ENCODE measurements at places on chromosomes 5 and 9.
A peak's percentile ranks its signal among the peaks of the same experiment; 100 is the strongest.

DNA sequence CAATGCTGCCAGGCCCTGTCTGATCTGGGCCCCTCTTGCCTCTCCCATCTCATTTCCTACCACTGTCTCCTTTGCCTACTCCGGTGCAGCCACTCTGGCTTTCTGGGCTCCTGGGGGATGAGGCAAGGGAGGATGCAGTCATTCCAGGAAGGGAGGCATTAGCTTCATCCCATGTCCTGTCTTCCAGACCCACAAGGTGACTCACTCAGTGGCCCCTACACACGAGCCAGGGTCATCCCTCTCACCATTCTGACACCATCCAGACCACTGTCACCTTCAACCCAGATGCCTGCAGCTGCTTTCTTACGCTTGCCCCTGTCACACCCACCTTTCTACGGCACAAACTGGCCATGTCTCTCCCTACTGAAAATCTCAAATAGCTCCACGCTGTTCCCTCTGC lies 19.1 kb downstream of the ACSL6 start:
- DNase-seq: no peak

- DNase-seq: no peak
Observed at GRCh38 chr9:16656432-16657169, 213.9 kb downstream of the BNC2 start.

DNA sequence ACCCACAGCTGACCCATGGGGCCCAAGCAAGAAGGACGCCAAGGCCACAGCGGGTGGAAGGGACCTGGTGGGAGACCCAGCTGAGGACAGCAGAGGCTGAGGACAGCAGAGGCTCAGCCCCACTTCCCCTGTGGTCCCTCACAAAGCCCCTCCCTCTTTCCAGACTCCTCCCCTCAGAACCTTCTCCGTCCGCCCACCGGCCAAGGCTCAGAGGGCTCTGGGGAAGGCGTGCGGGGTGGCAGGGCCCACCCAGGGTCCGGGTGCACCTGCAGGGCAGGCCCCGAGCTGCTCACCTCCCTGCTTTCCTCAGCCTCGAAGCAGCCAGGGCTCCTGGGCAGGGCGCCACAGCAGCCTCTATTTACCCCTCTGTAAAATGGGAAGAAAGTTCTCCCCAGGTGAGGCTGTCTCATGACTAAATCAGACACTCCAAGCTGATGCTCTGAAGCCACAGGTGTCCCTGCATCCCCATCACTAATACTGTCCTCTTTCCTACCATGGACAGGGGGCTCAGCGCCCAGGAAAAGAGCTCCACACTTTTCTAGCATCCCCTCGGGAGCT lies 137.9 kb upstream of the PPP1R26 start:
- no peak for DNase-seq

DNA sequence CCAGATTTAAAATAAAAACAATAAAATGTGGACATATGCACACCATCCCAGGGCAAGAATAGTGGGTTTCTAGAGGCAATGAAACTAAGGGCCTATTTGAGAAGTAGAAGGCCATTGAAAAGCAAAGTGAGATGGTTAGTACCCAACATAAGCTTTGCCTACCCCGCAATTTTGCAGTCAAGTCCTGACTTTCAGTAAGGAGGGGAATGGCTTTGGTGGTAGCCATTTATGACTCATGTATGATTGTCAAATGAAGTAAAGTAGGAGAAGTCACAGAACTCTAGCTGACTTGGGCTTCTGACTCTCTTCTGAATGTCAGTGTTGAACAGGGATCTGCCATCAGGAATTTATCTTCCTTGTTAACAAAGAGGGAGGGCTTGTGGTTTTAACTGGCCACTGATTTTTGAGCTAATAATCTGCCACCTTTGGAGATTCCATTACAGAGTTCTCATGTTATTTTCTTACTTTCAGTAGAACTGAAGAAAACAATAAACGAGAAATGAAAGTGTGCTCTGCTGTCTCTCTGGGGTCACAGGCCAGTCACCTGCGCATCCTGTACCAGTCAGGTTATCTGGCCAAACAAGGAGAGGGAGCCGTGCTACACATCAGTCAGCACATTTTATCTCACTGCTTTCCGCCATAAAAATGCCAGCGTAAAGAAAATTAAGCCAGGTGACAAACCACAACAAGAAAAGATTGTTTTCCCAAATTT lies 14.3 kb upstream of the SNCAIP start:
- DNase-seq: peak; percentile 84

DNA sequence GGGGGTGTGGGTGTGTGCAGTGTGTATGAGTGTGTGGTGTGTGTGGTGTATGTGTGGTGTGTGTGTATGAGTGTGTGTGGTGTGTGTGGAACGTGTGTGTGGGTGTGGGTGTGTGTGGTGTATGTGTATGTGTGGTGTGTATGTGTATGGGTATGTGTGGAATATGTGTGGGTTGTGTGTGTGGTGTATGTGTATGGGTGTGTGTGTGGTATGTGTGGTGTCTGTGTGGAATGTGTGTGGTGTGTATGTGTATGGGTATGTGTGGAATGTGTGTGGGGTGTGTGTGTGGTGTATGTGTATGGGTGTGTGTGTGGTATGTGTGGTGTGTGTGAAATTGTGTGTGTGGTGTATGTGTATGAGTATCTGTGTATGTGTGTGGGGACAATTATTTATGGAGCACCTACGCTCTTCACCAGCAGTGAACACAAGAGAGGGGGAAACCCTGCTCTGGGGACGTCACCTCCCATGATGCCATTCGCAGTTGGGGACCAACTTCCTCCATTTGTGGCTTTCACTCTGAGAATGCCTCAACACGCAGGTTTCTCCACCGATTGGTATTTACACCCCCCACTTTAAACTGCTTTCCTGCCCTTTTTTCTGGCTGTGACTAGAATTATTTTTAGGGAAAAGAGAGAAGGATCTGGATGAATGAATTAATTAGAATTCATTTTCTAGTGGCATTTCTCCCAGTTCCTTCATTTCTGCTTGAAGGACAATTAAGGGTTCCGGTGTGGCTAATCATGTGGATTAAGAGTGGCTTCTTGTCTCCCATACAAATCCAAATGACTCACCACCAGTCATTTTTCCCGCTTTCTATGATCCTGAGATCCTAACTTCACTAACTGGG lies 238.1 kb downstream of the ROR2 start:
- DNase-seq: peak; percentile 94

DNA sequence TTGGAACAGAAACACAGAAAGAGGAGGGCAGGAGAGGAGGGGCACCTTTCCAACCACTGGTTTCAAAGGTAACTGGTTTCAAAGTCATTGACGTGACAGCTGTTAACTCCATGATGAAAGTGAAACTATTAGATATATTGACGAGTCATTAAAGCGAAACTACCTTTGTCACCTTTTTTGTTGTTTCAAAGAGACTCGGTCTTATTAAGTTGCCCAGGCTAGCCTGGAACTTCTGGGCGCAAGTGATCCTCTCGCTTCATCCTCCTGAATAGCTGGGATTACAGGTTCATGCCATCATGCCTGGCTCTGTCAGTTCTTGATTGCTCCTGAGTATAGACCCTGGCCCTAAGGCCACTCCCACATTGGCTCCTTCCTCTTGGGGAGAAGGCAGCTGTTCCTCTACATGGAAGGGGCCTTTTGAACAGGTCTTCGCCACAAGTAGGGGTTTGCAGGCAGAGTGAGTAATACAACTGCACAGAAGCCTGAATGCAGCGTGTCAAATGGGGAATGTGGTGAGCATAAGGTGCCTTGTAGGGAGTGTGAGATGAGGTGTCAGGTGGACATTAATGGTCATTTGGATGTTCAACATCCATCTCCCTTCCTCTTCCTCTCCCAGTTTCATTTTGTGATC lies 3.4 kb upstream of the F12 start:
- DNase-seq: peak; percentile 83

DNA sequence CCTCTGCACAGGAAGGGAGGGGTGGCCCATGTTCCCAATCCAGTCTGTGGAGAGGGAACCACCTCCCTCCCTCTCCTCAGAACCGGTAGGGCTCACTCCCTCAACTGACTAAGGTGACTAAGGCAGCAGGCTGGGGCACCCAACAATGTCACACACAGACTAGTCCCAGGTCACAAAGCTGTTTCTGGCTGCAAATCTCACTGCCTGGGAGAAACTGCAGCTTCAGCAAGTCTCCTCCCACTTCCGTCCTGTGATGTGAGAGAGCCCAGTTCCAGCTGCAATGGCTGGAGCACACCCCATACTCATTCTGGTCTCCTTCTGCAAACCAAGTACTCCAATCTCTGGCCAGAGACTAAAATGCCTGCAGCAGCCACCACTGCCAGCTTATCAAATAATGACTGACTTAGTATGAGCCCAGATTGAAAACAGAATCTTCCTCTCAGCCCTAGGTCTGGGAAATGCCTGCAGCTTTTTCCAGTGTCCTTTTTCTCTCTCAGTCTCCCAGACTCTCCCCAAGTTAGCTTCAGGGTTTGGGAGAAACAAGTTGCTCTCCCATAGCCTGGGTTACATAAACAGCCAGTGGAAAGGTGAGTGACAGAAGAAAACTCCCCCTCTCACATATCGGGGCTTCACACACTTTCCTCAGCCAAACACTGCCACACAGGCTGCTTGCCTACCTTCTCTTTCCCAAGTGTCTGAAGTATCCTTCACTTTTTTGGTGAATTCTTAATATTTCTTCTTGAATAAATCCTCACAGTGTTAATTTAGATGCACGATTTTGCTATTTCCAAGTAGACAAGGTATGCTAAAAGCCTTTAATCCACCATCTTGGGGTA lies 247.4 kb upstream of the RASA1 start:
- DNase-seq: peak; percentile 86

- no peak for DNase-seq
Observed at GRCh38 chr5:84017523-84018172, 297.0 kb upstream of the HAPLN1 start.

All from GM12865 (cell line).